CD4-positive, CD25-positive, alpha-beta regulatory T cell (primary cell): ENCODE measurements at places on chromosomes 5 and 9. TPM values are rescaled to one million over a fixed set of nuclear protein-coding genes. Genes with fewer than 3 reads are reported as not detected.

GRCh38 chr9:14433351-14434157 is 119.6 kb upstream of the NFIB start:
- no peak for DNase-seq

DNA sequence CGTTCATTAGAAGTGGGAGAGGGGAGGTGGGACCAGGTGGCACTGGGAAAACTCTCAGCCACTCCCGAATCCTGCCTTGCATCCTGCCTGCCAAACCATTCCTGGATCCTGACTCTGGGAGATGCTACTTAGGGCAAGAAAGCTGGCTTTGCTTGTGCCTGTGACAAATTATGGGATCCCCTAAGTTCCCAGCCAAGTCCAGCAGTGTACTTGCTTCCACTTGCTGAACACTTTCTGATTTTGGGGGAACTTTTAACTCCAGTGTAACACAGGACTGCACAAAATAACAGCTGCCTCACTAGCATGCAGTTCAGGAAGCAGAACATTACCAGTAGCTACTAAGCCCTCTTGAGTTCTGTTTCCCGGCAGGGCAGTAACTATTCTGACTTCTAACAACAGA is 12.5 kb upstream of the NKX2-5 start:
- no peak for DNase-seq

DNA sequence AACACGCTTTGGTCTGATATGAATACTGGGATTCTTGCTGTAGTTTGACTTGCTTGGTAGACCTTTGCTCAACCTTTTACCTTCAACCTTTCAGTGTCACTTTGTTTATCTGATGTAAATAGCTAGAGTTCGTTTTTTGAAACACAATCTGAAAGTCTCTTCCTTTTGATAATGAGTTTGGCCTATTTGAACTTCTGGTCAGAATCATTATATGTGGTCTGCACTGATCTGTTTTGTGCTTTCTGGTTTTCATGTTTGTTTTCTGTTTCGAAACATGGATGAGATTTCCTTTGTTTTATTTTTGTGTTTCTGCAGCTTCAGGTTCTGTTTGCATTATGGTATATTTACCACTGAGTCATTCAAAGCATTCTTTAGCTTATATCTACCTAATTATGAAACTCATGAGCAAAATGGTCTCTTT is 217.5 kb downstream of the GABBR2 start:
- DNase-seq = no peak

DNA sequence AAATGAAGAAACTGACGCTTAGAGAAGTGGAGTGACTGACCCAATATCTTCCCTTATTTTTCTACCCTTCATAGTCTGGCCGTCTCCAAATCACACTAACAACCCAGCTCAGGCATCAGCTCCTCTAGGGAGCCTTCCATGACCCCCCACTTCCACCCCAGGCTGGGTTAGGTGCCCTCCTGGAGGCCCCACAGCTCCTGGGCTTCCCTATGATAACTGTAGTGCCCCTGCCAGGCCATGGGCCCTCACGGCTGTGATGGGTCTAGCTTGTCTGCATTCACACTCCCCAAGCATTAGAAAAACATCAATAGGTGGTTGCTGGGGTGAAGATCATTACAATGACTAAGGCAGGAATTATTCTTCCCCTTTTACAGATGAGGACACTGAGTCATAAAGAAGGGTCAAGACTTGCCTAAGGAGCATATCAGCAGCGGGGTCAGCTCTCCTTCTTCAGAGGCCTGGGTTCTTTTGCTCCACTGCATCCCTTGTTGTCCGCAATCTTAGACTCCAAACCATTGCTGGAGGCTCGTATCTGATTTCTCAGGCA is 7.3 kb downstream of the CORO2A start:
- no peak for DNase-seq

DNA sequence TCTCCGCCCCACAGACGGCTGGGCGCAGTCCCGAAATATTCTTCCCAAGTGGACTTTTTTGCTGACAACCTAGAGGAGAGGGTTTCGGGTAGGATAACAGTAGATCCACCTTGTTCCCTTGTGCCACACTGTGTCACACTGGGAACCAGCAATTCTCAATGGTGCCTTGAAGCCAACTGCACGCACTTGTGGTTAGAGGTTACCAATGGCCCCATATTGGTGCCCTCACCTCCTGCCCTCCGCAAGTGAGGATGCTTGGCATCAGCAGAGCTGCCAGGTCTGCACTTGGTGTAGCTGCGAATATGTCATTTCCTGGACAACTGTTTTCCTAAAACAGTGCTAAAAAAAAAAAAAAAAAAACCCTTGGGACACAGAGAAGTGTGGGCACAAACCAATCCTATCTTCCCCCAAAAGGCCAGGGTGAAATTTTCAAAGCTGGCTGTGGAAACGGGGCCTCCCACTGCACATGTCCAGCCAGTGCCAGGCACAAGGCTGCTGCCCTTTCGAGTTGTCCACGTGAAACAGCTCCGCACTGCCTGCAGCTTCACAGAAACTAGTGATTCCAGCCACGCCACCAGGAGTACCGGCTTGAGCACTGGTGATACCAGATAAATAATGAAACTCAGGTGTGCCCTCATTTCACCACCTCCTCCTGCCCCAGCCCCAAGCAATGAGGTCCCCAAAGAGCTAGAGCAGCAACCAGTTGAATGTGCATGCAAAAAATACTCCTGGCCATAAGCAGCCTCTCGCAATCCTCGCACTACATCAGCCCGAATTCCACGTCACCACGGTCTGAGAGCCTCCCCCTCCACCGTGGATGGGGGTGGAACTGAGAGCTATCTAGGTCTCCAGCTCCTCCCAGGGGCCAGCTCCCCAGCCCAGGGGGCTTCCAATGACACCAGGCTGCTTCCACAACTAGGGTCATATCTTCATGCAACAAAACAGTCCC is 51.2 kb downstream of the USP20 start:
- peak; percentile 84 for DNase-seq

- DNase-seq = peak; percentile 59
Measured at GRCh38 chr5:158875272-158875679, 224.4 kb downstream of the EBF1 start.

DNA sequence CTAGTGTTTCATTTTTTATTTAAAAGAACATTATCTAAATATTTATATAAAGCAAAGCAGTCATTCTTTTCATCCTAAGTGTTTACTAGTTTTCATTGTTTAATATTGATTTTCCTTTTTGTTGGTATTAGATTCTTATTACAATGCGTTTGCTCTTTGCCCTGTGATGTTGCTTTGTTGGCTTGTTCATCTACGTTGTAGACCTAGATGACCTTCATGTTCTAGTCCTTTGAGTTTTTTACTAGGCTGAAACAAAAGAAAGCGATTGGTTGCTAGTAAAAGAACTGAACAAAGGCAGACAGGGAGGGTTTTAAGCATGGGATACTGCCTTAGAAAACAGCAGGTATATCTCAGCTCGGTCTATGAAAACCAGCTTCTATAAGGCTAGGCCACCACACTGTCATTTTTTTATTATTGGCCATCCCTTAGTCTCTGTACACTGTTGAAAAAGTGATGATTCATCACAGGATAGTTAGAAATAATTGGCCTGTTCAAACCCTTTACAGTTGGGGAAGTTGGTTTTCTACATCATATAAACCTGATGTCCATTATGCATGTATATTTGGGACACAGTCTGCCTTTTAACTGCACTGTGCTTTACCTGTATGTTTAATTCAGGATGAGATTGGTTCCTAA is 119.0 kb downstream of the ZCCHC7 start:
- no peak for DNase-seq

The IL31RA gene
- not detected for total RNA-seq

The ST8SIA4 gene
- total RNA-seq = 55.2 TPM

The PLCXD3 gene
- total RNA-seq = not detected
